ENCODE measurements at places on chromosomes 1 and 21.

DNA sequence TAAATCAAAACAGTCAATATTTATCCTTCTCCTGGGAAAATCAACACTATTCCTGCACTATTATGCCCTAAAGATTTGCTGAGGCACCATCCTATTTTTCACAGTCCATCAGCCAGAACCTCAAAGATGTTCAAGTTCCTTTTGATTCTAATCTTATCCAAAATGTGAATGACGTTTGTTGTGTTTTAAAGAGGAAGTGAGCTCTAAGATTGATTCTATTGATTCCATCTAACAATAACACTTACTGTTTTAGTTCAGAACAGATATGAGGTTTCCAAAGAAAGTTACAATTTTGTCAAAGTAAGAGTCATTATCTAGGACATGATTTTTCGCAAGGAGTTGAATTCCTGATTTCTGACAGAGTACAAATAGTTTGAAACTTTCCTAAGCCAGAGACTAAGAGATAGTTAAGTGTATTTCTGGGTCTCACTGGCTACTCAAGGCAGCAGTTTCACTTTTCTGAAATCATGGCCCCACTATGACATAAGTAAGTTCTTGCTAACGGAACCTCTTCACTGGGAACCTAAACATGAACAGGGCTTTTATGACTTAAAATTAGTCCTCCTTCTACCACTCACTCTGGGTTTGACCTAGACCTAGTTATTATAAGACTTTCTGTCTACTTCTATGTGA, 84.7 kb downstream of the LHX9 start:
- no peak for DNase-seq

GRCh38 chr1:155127105-155127966, at the start of gene EFNA1:
EFNA1 (plus strand) TSS chr1:155127876; CDS start chr1:155127978, 102 bp downstream.
- DNase-seq = no peak

DNA sequence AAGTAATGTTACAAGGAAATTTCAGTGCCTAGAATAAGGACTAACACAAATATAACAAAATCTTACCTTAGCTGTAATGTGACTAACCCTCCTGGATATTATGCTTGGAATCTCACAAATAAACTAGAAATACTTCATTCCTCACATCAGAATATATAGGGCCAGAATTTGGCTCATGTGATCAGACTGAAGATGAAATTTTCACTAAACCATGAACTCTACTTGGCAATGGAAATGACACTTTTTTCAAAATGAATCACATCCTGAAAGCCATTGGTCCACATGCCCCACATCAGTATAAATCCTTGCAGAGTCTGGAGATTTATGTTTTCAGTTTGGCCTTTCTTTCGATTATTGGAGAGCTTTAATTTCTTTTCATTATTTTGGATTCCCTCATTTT, 227.8 kb downstream of the NRIP1 start:
- no peak for DNase-seq

- DNase-seq = peak; percentile 79
These were observed 6.5 kb downstream of the MRPS15 start for GRCh38 chr1:36457691-36458090.
